ENCODE measurements at places on chromosomes 16 and 17.

GRCh38 chr17:78376161-78376560, 2.3 kb upstream of the PGS1 start:
- DNase-seq, result no peak

DNA sequence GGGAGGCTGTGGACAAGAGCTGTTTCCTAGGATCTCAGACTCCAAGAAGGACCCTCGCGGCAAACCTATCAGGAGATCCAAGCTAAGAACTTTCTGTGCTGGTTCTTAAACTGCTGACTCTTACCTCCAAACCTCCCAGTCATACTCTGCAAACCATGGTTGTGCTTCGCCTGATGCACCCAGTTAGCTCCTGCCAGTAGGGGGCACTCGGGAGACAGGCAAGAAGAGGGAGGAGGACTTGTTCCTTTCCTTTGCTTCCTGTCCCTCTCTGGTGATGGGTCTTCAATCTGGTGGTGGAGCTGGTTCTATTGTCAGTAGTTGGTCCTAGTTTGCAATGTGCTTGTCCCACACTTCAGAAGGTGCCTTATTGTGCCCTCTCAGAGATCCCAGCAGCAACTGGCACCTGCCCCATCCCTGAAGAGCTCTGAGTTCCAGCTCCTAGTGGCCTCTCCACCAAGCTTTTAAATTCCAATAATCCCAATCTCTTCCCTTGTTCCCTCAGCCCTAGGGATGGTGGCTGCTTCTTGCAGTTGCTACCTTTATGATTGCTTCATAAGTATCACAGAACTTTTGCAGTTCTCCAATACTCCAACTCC, 113.5 kb upstream of the RPL38 start:
- peak; percentile 22 for DNase-seq

GRCh38 chr17:46964315-46965265, 14.5 kb downstream of the RPRML start:
- no peak for DNase-seq

DNA sequence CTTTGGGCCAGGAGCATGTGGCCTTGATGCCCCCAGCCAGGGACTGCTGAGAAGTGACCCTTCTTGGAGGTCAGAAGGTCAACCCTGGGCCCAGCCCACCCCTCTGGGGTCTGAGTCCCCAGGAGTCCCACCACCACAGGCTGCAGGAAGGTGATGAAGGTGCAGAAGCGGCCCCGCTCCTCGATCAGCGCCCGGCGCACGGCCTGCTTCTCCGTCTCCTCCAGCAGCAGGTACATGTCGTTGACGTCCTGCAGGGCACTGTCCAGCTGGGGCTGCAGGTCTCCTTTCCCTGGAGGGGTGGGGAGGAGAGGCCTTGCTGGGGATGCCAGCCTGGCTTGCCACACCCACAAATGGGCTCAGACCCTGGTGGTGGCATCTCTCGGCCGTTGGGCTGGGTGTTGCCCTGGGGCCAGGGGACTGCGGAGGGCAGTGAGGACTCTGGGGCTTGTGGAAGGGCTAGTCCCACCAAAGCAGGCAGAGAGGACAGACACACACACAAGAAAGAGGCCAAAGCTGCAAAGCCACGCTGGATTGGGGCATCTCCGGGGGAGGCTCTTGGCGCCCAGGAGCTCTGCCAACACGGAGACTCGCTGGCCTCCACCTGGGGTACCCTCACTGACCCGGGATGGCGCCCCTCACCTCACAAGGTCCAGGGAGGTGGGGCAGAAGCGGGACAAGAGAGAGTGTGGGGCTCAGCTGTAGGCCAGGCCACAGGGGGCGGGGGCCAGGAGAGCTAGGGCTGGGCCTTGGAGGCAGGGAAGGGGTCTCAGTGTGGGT, 7.5 kb downstream of the MTSS2 start:
- DNase-seq, result no peak
